ENCODE measurements at places on chromosomes 12 and 14. TPM values are rescaled to one million over a fixed set of nuclear protein-coding genes. Genes with fewer than 3 reads are reported as not detected.

Gene NYNRIN
- 1.4 TPM for total RNA-seq

Gene ADCY6
- 36.3 TPM for total RNA-seq

Gene PLCZ1
- not detected for total RNA-seq

Gene IRAK3
- total RNA-seq: 8.5 TPM

Gene BDKRB2
- under 0.01 TPM for total RNA-seq

Gene TMEM52B
- not detected for total RNA-seq

Gene CLEC6A
- not detected for total RNA-seq

Gene EMC9
- 20.4 TPM for total RNA-seq

Gene SOAT2
- not detected for total RNA-seq

Gene TSPAN19
- under 0.01 TPM for total RNA-seq

Gene RHOJ
- total RNA-seq: 58.0 TPM

Gene OASL
- total RNA-seq: 0.22 TPM

Gene TTC9
- total RNA-seq: 0.20 TPM

Gene TEX52
- not detected for total RNA-seq

Gene TROAP
- total RNA-seq: 1.6 TPM

Gene PGAM5
- 33.9 TPM for total RNA-seq

Gene CNOT2
- total RNA-seq: 76.9 TPM

Gene PMCH
- total RNA-seq: not detected

Gene BHLHE41
- total RNA-seq: under 0.01 TPM

Gene PA2G4
- 102 TPM for total RNA-seq

Gene SLC17A8
- not detected for total RNA-seq

Gene GLT8D2
- total RNA-seq: 6.0 TPM

Gene GSKIP
- 22.6 TPM for total RNA-seq

Gene NELL2
- not detected for total RNA-seq

Gene ZNF268
- total RNA-seq: 31.5 TPM

Gene KCNA5
- not detected for total RNA-seq

Gene ACSM4
- not detected for total RNA-seq

Gene FBXO21
- 84.8 TPM for total RNA-seq

Gene TAS2R30
- 1.1 TPM for total RNA-seq
